ENCODE measurements at places on chromosomes 12 and 14.

GRCh38 chr14:35174342-35174741 lies 52.0 kb downstream of the PRORP start:
- DNase-seq = no peak

- DNase-seq = no peak
These were observed 18.4 kb downstream of the PIGH start for GRCh38 chr14:67581643-67582042.

- no peak for DNase-seq
These were observed 287.5 kb downstream of the DUSP6 start for GRCh38 chr12:89064780-89065179.

GRCh38 chr14:93104961-93105360 lies 10.8 kb downstream of the ITPK1 start:
- no peak for DNase-seq

DNA sequence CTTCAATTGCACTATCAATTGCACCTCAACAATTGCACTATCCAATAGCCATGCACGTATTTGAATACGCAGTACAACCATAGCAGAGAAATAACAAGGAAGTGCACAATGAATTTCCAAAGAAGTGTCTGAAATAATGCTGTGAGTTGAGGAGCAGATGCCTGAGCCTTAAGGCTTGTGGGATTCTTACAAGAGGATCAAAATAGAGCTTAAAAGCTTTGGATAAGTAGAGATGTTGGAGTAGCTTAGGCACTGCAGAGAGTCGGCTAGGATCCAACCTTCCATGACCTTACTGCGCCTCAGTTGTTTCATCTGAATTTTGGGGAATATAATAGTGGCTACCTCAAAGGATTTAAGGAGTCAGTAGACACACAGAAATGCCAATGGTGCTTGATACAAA lies 196.1 kb upstream of the FLRT2 start:
- no peak for DNase-seq

- DNase-seq = no peak
These were observed 76.6 kb upstream of the KCNH3 start for GRCh38 chr12:49462083-49462744.

DNA sequence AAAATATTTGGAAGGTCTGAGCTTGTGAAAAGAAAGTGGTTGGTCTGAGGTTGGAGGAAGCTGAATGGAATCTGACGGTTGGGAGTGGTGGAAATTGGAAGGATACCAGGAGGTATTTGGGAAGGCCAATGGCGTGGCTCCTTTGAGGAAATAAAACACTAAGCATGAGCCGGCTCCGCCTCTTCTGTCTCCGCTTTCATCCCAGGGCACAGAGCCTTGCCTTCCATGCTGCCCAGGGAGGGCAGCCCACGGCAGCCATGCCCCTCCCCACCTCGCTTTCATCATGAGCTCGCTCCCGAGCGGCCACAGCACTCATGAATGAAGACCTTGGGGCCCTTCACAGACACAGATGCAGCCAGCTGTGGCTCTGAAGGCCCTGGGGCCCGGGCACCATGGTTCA lies 36.2 kb downstream of the HSP90AA1 start:
- no peak for DNase-seq

DNA sequence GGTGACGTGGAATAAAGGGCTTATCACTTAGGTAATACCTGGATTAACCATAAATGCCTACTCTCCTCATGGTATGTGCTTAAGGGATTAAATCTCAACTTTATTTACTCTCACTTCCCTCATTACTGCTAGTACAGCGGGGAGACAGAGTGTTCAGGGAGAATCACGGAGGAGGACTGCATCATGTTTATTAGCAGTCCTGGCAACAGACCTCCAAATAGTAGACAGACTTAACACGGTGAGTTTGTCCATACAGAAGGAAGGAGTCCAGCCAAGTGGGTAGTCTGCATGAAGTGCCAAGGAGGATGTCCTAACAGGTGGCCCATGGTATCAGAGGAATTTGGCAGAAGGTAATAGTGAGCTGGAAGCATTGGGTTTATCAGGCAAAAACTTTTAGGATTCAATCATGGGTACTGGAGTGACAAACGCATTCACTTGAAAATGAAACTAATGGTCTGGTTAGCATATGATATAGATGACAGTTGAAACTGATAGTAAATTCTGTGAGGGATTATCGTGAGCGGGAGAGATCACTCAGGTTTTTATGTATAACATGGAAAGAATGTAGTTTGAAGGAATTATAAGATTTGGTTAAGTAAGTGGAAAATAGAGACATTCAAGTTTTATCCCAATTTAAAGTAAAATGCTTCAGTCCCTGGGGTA lies 471.8 kb downstream of the TMEM117 start:
- DNase-seq = no peak

DNA sequence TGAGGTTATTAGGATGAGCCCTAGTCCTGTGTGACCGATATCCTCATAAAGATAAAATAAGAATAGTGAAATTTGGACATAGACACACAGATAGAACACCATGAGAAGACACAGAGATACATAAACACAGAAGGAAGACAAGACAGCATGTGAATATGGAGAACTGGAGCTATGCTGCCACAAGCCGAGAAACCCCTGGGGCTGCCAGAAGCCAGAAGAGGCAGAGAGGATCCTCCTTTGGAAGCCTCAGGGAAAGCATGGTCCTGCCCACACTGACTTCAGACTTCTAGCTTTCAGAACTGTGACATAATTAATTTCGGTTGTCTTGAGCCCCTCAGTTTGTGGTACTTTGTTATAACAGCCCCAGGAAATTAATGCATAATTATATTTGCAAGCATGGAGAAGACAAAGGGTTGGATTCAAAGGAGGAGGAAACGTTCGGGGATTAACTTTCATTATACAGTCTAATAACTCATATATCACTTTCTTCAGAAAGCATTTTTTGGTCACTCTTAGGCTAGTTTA lies 1501.8 kb upstream of the FLRT2 start:
- DNase-seq = no peak

DNA sequence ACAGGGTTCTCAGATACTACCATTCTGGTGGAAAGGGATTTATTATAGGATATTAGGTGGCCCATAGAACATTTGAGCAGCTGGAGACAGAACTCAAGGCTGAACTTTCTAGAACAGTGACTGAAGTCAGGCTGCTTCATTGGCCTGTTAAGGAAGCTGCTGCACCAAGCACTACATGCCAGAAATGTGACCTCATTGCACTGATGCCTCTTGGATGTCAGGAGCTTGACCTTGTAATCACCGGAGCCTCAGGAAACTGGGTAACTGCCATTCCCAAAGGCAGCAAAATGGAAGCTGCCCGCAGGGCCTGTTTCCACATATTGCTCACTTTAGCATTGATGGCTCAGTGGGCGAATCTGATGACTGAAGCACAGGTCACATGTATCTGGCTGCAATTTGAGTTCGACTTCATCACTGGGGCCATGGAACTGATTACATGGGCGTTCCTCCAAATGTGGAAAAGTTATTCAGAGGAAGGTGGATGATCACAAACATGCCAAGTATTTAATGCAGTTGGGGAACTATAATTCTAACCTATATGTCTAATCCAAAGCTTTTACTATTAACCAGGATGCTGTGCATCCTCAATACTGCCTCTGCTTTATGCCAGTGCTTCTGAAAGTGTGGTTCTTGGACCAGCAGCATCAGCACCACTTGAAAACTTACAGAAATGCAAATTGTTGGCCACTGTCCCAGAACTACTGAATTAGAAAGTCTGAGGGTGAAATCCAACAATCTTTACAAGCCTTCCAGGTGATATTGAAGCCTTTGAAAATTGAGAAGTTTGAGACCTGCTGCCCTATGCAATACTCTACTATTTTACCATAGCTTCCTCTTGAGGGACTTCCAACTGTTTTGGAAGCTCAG lies 337.2 kb upstream of the NAV3 start:
- no peak for DNase-seq

- DNase-seq = no peak
These were observed 94.4 kb downstream of the PPP2R5C start for GRCh38 chr14:101855958-101856357.

- DNase-seq = no peak
These were observed 779.0 kb upstream of the FLRT2 start for GRCh38 chr14:84750763-84751554.

DNA sequence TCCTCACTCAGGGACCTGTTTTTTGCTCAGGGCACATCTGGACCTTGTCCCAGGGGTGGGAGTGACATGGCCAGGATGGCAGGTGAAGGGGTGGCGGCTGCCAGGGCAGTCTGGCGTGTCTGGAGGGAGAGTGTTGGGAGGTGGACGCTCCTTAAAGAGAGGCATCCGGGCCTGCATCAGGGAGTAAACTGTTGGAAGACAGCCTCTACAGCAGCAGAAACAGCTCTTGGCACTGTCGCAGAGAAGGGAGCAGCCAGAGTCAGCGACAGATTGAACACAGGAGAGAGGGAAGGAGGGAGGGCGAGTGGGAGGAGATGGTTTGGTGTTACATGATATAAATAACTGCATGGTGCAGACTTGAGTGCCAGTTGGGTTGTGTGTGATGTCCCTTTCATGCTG lies 52.8 kb downstream of the IGF1 start:
- peak; percentile 60 for DNase-seq

- DNase-seq = peak; percentile 56
These were observed 360.5 kb upstream of the TMPO start for GRCh38 chr12:98154850-98155249.

DNA sequence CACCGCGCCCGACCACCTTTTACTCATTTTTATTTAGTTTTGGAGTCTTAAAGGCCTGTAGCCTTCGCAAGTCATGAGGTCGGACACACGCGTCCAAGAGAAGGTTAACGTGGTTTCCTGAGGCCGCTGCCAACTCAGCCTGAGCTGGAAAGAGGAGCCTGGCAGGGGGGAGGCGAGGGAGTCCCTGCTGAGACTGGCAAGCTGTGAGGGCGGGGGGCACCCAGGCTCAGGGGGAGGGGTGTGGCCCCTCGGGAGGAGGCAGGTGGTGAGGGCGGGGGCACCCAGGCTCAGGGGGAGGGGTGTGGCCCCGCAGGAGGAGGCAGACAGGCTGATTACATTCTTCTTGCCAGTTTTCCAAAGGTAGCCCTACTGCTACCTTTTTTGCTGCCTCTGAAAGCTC lies 143.2 kb downstream of the PIWIL1 start:
- DNase-seq = no peak

- peak; percentile 95 for DNase-seq
These were observed 6.2 kb upstream of the C12orf50 start for GRCh38 chr12:88035271-88035906.

- DNase-seq = no peak
These were observed 41.2 kb upstream of the TMED10 start for GRCh38 chr14:75217508-75218206.

DNA sequence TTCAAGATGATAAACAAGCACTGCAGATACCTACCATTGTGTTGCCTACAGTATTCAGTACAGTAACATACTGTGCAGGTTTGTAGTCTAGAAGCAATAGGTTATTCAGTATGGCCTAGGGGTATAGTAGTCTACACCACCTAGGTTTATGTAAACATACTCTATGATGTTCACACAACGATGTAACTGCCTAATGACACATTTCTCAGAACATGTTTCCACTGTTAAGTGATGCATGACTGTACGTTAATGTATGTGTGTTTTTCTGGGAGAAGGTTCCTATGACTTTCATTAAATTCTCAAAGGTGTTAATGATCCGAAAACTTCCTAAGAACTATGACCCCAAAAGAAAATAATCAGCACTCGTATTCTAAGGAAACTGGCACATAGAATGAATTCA lies 20.9 kb upstream of the CALM1 start:
- peak; percentile 57 for DNase-seq

DNA sequence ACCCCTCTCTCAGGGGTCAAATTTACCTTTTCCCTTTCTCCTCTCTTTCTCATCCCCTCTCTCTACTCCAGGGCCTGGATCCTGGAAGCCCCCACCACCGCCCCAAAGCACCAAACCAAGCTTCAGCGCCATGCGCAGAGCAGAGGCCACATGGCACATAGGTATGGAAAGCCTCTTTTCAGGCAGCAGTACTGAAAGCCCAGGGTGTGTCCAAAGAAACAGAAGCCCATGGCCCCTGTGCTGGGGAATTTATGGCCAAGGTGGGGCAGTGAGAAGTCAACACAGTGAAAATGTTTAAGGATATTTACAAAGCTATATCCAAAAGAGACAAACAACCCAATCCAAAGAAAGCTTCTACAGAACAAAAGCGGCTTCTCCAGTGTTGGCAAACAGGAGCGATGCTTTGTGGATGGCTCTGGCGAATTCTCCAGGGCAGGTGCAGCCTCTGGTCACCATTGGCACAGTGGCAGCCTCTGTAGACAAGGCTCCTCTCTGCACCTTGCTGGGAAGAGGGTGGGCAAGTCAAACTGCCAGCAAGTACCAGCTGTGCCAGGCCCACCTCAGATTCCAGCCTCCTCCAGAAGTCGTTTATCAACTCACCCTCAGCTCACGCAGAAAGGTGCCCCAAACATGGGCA lies 4.7 kb upstream of the CPNE6 start:
- DNase-seq = no peak

DNA sequence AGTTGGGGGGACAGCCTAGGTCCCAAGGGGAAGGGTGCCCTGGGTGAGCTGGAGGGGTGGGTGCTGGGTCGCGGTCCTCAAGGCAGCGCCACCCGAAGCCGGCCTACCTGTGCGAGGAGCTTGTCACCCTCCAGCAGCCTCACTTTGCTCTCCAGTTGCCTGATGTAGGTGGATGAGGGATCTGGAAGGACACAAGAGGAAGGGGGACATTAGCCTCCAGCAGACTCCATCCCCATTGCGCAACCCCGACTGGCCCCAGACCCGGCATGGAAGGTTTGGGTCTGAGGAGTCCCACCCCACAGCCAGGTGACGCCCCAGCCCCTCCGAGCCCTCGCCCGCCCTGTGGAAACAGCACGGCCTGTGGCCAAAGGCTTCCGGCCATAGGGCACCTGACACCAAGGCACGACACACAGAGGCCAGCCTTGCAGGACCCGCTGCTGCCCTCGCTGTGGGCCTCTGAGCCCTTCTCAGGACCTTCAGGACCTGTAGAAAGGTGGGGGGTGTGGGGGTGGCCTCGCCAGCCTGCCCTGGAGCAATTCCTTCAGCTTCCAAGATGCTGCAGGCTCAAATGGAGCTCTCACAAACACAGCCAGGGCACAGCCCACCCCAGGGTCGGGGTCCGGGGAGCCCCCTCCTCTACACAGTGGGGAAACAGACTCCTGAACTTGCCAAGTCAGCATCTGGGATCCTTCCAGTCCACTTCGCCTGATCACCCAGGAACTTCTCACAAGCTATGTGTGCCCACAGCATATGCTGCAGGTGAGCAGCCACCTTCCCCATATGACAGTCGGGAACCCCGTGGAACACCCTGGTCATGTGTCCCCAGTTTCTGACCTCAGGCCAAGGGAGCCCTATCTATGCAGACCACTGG lies 54.9 kb downstream of the CCNK start:
- DNase-seq = no peak

GRCh38 chr12:109510196-109510595 lies 32.8 kb downstream of the UBE3B start:
- no peak for DNase-seq

DNA sequence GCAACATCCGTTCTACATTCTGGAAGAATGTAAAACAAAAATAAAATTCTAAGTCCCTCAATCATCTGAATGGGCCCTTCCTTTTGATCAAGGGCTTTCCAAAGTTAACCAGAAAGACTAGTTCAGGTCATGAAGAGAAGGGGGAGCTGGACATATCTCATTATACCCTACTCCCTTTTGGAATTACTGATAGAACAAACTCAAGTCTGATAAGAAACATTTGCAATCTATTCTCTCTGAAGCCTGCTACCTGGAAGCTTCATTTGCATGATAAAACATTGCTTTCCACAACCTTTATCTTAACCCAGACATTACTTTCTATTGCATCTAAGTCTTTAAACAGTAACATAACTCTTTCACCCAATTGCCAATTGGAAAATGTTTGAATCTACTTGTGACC lies 8.3 kb upstream of the ACSM4 start:
- no peak for DNase-seq
